Colonic mucosa (tissue), 4 donors: ENCODE measurements at places on chromosomes 2 and 18.

GRCh38 chr2:186645999-186646398 lies 47.9 kb upstream of the FAM171B start:
- no peak for DNase-seq

- no peak for DNase-seq
These were observed 12.5 kb upstream of the NAB1 start for GRCh38 chr2:190636361-190636760.

DNA sequence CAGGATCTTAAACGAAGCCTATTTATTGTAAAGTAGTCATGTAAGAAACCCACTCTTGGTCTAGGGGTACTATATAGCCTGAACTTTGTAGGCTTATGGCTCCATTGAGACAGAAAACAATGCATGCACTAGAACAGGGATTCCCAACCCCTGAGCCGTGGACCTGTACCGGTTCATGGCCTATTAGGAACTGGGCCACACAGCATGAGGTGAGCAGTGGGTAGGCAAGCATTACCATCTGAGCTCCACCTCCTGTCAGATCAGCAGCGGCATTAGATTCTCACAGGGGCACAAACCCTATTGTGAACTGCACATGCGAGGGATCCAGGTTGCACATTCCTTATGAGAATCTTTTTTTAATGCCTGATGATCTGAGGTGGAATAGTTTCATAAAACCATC lies 59.2 kb downstream of the ROCK1 start:
- DNase-seq = no peak

GRCh38 chr2:237421542-237422116 lies 7.7 kb upstream of the COL6A3 start:
- DNase-seq = peak; percentile 80

GRCh38 chr2:226227341-226227740 lies 572.3 kb downstream of the IRS1 start:
- no peak for DNase-seq

GRCh38 chr18:63969942-63970808 lies at the start of gene SERPINB8:
SERPINB8 (plus strand) TSS chr18:63970081; CDS start chr18:63978309, 8,228 bp downstream.
- peak; percentile 96 for DNase-seq

- DNase-seq = no peak
These were observed 137.7 kb upstream of the TACR1 start for GRCh38 chr2:75337016-75337415.

DNA sequence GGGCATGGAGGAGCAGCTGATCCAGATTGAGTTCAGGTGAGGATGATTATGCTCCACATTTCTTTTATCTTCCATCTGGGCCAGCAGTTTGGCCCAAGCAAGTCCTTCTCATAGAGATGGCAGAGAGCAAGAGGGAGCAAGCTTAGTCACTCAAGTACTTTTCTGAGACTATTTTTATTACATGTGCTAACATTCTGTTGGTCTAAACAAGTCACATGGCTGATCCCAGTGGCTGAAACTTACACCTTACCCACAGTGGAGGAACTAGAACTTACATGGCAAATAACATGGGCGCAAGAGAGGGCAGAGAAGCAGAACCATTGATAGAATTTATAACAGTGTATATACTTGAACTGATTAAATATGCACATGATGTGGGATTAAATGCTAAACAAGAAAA lies 105.7 kb downstream of the KYNU start:
- DNase-seq = no peak

GRCh38 chr18:57942493-57942892 lies 101.5 kb upstream of the NEDD4L start:
- DNase-seq = no peak

DNA sequence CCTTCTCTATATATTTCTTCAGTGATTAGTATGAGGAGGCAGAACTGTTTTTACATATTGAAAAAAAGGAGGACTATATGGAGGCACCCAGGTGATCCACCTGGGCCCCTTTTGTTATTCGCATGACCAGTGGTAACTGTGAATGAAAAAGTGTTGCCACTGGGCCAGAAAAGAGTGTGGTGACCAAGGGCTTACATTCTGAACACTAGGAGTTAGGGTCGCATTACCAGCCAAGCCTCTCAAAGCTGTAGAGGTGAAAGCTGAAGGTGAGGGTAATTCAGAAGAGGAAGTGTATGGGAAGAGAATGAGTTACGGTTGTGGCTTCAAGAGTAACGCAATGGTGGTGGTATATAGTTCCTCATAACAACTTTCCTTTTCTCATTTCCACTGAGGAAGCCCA lies 487.6 kb downstream of the TMEM182 start:
- DNase-seq = no peak

DNA sequence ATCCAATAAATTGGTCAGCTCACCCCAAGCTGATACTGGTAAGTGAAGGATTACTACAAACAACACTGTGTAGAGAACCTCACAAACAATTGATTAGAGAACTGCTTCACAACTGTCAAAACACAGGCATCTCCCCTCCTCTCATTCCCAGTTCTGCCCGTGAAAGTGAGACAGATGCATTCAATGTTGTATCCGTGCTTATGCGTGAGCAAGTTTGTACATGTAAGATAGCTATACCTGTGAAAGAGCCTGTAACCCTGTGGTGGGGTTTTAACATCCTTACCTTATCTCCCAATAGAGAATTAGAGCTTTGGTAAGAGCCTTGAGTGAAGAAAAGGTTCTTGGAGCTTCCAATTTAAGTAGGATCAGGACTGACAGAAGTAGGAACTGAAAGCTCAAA lies 9.1 kb downstream of the MARCHF4 start:
- DNase-seq = no peak

DNA sequence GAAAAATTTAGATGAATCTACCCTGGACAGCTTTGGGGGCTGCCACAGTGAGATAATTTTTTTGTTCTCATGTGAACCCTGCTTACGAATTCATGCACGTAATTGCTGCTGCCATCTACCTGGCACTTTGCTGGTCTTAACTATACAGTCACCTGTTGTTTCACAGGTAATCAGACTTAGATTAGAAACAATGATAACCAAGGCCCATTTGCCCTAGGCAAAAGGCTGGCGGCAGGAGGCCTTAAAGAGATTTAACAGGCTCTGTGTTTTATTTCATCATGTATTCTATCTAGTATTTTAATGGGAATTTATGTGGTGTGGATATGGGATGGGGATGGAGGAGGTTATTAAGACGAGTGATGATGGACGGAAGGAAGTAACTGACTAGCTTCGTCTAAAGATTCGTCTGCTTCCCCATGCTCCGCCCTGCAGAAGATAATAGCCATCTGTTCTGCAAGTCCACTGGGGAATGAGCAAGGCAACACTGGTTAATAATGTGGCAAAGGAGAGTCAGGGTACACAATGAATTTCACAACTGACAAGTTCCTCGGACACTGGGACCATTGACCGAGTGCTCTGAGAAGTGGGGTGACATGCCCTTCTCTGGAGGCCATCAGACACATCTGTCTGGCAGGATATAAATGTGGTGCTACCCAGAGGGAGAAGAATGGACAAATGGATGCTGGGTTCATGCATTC lies 291.8 kb upstream of the TNP1 start:
- no peak for DNase-seq

GRCh38 chr2:27765621-27766286 lies 5.8 kb upstream of the MRPL33 start:
- DNase-seq = peak; percentile 72

GRCh38 chr18:22603902-22604301 lies 186.2 kb upstream of the CTAGE1 start:
- DNase-seq = no peak

- DNase-seq = no peak
These were observed 7.2 kb downstream of the EDAR start for GRCh38 chr2:108981846-108982245.

DNA sequence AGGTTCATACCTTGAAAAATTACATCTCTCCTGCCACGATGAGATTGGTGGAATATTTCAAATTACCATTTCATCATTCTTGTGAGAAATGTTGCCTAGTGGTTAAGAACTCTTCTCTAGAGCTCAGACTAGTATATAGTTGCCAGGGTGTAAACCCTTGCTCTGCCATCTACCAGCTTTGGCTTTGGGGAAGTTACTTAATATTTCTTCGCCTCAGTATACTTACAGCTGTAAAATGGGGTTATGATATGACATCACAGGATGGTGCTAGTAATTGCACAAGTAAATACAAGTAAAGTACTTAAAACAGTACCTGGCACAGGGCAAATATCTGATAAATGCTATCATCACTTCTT lies 1.5 kb downstream of the SPOPL start:
- no peak for DNase-seq

DNA sequence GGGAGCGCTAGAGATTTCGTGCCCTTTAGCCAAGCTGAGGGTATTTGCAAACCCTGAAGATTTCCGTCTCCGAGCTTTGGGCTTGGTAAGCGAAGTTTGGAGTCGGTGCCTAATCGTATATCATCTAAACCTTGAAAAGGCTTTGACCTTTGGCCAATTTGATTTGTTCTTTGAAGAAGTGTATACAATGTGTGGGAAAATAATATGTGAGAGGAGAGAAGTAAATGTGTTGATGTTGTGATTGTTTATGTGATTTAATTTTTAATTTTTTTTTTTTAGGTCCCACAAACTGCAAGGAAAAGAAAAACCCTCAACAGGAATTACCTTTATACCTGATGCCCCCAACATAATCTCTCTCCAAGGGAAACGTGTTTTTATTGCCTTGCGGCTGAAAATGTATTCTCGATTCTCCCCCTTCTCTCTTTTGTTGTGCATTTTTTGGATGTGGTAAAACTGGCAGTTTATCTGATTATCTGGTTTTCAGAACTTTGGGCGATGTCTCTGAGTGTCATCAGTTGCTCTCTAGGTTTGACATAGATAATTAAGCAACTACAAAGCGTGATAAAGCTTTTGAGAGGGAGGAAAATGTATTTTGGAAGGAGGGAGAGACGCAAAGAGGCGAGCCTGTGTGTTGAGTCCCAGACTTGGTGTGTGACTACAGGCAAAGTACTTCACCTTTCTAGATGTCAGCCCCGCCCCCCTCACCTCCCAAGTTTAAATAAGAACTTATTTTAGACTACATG lies 912 bp upstream of the FBXO11 start:
- DNase-seq = peak; percentile 60

DNA sequence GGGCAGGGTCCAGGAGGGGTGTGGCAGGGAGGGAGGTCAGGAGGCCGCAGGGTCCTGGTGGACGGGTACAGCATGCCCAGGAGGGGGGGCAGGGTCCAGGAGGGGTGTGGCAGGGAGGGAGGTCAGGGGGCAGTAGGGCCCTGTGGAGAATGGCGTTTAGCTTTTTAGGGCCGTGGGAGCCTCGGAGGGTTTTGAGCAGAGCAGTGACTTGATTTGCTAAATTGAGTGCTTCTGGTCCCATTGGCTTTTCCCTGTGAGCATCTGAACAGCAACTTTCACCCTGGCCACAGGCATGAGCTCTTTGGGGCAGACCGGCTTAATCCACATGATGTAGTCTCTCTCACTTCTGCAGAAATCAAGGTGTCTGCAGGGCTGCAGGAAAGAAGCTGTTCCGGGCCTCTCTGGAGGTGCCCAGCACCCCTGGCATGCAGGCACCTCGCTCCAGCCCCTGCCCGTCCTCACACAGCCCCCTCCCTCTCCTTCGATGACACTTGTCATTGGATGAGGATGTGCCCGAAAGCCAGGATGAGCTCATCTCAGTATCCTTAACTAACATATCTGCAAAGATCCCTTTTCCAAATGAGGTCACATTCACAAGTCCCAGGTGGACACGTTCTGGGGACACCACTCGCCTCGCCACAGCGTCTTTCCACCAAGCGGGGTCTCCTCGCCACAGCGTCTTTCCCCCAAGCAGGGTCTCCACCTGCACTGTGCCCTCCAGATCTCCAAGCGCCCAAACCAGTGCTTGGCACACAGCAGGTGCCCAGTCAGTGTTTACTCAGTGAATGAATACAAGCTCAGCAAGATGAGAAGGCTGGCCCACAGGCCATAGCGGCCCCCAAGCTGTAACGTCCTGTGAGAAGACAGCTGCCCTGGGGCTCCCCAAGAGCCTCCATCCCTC lies 94.0 kb downstream of the NDUFA10 start:
- peak; percentile 7 for DNase-seq

- no peak for DNase-seq
These were observed 9.8 kb downstream of the TBR1 start for GRCh38 chr2:161425728-161426454.

DNA sequence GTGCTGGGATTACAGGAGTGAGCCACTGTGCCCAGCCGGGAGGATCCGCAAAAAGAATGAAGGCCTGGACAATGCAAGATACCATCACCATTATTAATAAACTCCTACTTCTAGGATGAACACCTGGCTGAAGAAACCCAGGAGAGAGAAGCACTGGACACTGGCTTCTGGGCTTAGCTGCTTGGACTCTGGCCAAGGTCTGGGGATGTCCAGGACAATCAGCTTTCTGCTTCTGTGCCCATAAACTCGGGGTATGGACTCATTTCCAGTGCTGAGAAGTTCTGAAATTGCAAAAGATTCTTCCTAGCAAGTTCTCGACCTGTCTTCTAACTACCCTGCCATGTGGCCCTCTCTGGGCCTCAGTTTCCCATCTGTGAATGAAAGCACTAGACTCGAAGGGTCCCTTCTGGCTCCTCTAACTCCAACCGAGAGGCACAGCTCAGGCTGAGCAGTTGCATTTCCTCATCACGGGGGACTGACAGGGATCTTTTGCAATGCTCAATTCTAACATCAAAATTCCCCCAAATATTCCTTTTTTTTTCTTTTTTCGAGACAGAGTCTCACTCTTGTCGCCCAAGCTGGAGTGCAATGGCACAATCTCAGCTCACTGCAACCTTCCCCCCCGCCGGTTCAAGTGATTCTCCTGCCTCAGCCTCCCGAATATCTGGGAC lies 2.4 kb upstream of the SH2D6 start:
- no peak for DNase-seq

GRCh38 chr2:3305431-3305830 lies 72.2 kb downstream of the EIPR1 start:
- DNase-seq = no peak

DNA sequence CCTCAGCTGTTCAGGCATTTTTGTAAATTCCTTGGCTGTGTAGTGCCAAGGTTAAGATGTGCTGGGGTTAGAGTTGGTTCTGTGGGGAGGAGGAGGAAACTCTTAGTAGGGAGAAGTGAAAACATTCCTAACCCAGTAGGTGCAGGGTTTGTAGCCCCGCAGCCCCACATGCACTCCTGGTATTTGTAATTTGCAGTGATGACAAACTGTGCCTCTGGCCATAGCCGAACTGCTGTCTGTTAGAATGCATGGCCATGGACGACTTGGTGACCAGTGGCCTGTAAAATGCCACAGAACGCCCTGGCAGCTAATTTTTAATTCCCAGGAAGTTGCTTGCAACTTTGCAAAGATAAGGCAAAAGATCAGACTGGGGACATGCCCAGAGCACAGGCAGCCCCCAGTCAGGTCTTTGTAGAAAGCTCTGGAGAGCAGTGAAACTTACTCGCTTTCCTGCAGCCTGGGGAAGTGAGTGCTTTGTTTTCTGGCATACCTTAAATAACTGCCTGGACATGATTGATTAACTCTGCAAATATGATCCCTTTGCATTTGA lies 38.4 kb downstream of the LYPD6B start:
- no peak for DNase-seq
